Stimulated activated CD4-positive, alpha-beta T cell treated with anti-CD3 and anti-CD28 coated beads, TNF-alpha, amount 100 ng/mL, for 1 hour (primary cell): ENCODE measurements at places on chromosomes 6 and 20.

GRCh38 chr6:37758234-37758633, 60.6 kb upstream of the MDGA1 start:
- no peak for DNase-seq

- DNase-seq: no peak
Observed at GRCh38 chr20:48467622-48468021, 360.2 kb downstream of the PREX1 start.

DNA sequence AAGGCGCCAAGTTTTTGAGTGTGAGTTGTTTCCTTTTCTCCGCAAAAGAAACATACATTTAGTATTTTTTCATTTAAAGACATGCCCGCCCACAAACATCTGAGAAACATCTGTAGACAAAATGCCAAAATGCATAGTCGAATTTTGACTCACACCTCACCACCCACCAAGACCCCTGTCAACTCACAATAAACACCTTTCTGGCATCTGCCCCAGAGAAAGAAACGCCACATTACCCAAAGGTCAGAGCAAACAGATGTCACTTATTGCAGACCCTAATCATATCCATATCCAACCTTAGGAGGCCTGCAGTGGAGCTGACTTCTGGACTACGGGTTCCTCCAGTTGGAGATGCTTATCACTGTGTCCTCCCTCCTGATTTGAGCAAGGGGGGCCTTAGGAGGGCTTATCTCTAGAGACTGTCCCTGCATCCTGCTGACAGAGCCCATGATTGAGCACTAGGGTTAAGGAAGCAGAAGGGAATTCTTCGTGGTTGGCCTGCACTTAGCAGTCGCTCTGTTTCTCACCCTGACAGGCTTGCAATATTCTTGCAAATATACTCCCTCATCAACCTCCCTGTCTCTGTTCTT, 90.5 kb upstream of the TBX18 start:
- DNase-seq: no peak

DNA sequence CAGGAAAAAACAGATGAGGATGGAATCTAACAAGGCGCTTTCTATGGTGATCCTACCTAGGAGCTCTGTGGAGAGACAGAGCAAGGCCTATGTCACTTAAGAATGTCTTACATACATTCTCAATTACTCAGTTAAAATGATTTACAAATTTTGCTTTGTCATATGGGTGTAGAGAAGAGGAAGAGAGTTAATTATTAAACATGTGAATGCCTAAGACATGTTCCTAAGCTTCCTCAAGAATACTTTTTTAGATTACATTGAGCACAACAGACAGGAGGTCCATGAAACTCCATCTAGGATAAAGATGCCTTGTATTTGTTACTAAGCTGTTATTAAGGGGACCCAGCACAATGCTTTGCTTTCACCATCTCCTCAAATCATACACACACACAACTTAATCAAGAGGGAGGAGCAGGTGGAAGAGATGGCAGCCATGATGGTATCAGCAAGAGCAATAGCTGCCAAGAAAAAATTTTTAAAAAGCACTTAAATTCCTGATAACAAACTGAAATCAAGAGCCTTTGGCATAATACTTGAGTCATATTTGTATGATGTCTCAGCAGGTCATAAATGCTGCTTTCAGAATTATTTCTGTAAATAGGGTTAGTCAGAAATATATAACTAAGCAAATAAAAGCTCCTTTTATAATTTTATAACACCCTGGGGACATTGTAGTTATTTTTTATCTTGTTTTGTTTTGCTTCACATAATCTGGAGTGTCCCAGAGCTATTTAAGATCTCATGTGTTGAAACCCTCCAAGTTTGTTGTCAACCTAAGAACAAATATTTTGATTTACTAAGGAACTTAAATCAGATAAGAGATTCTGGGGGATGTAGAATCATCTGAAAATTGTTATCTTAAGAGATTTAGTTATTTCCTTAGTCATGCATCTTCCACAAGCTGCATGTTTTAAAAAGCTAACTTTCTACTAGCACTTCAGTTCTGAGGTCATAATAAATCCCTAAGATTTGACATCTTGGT, 70.0 kb upstream of the CD2AP start:
- DNase-seq: no peak

- DNase-seq: no peak
Observed at GRCh38 chr20:47493963-47494293, 7.8 kb upstream of the NCOA3 start.

GRCh38 chr20:58492074-58492718, 23.0 kb downstream of the APCDD1L start:
- no peak for DNase-seq

- no peak for DNase-seq
Observed at GRCh38 chr6:157603314-157603940, 219.6 kb upstream of the SNX9 start.

DNA sequence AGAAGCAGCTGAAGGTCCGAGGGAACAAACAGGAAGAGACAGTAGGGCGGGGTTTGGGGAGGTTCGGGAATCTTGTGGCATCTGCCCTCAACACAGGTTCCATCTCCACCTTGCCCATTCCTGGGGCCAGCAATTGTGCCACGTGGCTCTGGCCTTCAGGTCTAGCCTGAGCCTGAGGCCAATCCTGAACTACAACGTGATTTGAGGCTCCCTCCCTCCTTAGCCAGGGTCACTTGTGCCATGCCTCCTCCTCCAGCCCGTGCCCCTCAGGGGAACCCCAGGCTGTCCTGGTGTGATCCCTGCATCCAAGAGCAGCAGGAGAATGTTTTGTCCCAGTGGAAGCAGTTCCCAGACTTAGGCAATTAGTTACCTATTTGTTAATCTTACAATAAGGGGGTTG, 3.0 kb downstream of the CST9 start:
- DNase-seq: no peak

GRCh38 chr6:111989743-111990142, 64.2 kb upstream of the CCN6 start:
- DNase-seq: no peak

- DNase-seq: no peak
Observed at GRCh38 chr20:63967330-63968135, 2.2 kb downstream of the ZNF512B start.

DNA sequence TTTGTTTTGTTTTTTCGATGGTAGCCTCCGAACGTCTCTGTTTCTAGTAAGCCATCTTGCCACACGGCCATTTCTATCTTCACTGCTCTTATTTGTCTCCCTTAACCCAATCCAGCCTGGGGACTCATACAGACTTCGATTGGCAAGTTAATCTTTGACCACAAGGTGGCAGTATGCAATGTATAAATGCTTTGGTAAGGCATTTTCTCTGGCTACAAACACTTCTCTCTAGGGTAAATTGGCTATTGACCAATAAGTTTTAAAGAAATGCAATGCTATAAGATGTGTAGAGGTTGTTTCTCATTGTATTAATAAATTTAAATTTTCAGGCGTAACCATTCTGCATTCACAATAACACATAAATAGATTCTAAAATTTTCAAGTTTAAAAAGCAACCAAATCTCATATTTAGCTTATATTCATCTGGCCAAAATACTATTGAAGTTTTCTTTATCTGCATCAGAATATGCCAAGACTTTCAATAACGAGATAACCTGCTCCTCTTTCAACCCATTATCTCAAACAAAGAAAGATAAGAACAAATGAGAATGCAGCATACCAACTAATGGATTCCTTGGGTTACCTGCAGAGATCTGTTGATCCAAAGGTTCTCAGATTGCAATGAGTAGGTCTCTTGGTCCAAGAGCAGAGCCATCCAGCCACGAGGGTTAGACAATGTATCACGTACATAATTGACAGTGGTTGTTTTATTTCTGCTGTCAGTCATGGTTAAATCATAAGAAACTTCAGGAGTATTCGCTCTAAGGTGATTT, 231.9 kb downstream of the PKHD1 start:
- DNase-seq: no peak

- DNase-seq: no peak
Observed at GRCh38 chr20:57632286-57632685, 12.1 kb upstream of the ZBP1 start.

- DNase-seq: no peak
Observed at GRCh38 chr20:34622821-34623451, 54.0 kb downstream of the PIGU start.

DNA sequence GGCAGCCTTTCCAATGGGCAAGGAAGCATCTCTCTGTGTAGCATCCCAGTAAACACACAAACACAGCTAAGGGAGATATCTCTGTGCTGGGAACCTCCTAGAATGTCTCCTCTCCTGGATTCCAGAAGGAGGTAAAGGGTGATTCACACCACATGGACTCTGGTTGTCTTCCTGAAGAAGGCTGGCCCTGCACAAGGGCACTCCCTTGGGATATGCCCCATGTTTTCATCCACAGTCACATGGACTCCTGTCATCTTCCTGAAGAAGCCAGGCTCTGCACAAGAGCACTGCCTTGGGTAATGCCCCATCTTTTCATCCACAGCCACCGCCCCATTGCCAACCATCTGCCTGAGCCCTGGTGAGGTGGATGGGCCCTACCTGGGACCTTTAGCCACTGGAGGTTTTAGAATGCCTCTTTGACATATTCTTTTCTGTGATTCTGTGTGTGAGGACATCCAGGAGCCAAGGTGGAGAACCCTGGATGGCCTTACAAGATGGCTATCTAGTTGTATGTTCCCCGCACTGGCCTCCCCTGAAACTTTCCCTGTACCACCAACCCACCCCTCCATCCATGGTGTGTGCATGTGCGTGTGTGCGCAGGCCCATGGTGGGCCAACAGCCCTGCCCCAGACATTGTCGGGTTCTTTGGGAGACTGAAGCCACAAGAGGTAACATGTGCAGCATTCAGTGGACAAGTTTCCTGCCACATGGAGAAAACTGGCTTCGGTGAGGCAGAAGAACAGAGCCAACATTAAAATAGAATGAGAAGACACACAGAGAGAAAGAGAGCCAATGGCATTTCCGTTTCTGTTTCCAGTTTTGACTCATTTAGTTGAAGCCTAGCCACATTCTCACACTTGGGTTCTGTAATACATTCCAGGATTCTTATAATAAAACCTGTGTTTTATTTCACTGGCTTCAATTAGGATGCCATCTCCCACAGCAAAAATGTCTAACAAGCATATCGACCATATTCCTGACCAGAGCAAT, 110.2 kb upstream of the CST7 start:
- no peak for DNase-seq

DNA sequence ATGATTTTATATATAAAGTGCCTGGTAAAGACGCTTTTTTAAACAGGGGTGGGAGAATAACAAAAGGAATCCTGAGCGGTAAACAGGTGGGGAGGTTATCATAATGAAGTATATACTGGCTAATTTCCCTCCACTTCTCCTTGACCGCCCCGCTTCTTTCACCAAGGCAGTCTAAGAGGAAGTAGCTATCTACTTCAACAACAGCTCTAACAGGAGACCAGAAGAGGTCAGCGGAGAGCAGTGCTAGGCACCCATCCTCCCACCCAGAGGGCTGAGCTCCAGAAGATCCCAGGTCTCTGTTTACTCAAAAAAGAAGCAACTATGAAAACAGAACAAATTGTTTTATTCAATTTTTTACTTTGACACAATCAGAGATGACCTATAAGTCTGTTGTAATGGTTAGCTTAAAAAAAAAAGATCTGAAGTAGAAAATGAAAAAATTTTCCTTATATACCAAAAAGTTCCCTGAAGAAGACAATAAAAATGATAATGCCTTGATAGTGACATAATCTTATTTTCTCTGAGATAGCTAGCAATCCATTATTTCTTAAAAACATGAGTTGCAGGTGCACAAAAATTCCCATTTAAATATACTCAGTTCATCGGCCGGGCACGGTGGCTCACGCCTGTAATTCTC, 141.1 kb downstream of the PDSS2 start:
- no peak for DNase-seq

DNA sequence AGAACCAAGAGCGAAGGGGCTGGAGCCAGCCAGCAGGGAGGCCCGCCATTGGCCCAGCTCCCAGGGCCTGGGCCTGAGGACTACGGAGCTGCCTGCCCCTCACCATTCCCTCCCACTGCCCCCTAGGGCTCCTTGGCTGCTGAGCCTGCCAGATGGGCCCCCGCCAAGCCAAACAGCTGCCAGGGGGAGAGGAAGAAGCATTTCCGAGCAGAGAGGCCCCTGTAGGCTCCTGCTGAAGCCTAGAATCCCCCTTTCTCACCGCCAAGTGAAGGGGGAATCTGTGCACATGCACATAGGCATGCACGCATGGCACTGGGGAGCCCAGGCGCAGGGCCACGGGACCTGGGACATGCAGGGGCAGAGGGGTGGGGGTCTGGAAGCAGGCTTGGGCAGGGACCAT, 28.5 kb upstream of the MRPS18A start:
- no peak for DNase-seq

- no peak for DNase-seq
Observed at GRCh38 chr20:20095114-20095872, 43.0 kb downstream of the CFAP61 start.

GRCh38 chr6:79427721-79428120, 109.5 kb downstream of the LCA5 start:
- DNase-seq: no peak

DNA sequence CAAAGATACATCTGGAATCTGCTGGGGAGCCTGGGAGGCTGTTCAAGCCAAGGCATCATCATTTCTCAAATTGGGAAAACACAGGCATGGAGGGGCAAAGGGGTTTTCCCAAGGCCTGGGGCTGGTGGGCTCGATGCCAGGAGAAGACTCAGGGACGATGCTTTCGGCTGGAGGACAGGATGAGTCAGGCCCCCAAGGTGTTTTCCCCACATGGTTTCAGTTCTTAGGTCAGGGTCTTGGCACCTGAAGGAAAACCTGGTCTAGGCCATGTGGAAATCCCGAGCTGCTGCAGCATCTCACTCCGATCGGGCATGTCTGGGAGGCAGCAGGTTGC, 348.1 kb downstream of the CDC5L start:
- no peak for DNase-seq

- DNase-seq: no peak
Observed at GRCh38 chr6:102841060-102841459, 1447.6 kb downstream of the GRIK2 start.

DNA sequence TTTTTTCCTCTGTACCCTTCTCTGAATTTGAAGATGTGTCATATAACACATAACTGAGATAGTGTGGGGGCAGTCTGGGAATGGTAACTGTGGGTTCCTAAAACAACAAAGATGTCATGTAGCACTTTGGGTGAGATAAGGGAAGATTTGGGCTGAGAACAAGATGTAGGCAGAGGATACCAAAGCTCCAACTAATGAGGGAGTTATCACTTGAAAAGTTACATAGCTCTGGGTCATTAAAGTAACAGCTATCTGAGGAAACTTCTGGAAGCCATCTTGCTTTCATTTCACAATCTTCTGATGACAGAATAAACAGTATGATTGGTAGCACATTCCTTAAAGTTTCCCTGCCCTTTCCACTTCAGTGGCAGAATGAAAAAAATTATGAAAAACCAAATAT, 255.4 kb downstream of the TBX18 start:
- no peak for DNase-seq

- DNase-seq: no peak
Observed at GRCh38 chr6:127748290-127748689, 152.6 kb downstream of the THEMIS start.

- DNase-seq: no peak
Observed at GRCh38 chr20:24497851-24498250, 28.4 kb downstream of the SYNDIG1 start.
